ENCODE measurements at places on chromosomes 5 and 9. TPM values are rescaled to one million over a fixed set of nuclear protein-coding genes. Genes with fewer than 3 reads are reported as not detected.

DNA sequence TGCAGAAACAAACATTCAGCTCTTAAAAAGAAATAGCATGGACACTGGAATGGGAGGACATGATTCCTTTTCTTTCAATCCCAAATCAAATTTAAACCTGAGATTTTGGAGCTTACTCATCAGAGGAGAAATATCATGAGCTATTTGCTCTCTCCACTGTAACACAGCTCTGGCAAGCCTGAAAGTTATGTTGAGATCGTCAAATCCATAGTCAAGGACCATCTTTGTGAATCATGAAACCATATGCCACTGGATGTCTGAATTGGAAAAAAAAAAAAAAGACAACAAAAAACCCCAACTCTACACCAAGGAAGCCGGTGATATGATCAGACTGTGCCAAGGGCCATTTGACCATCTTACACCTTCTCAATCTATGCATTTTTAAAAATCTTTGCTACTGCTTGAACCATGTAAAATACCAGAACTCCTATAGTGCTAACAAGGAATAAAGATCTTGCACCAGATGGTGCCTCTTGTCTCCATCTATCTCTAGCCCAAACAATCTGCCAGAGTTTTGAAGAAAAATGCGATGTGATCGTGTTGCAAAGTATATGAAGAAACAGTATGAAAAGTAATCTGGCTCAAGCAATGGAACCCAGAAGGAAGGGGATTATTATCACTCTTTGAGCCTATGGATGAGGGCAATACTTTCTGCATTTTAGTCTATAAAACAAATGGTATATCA lies 138.1 kb upstream of the MEF2C start:
- no peak for DNase-seq
- no peak overlapping the region for H3K4me3 ChIP-seq
- no peaks in the 10 kb centered on the region for H3K36me3 ChIP-seq
- H3K27me3 ChIP-seq = peaks cover 4% of the 10 kb centered on the region
- no peaks in the 10 kb centered on the region for H3K4me1 ChIP-seq
- no peak overlapping the region for H3K27ac ChIP-seq

DNA sequence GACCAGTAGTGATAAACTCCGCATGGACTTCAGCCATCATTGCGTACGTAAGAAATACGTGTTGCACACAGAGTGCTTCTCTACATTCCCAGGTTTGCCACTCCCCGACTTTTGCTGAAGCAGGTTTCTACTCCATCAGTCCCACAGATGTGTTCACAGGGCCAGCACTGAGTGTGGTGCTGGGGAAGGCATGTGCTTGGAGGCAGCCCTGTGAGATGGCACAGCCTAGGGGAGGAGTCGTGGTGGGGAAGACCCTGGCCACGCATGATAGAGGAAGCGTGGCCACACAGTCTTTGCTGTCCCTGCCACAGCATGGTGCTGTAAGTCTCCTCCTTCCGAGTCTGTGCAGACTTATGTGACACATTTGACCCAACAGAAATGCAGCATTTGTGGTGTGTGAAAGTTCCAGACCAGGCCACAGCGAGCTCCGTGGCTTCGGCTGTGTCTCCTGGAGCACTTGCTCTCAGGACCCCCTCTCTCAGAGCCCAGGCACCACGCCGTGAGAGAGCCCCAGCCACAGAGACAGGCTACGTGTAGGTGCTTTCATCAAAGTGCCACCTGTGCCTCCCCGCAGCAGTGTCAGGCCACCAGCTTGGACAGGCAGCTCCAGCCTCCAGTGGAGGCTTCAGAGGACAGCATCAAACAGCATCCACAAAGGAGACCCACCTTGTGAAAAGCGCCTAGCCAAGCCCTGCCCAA lies 197.8 kb downstream of the AUH start:
- peak overlapping the region; percentile 90 for H3K27ac ChIP-seq
- DNase-seq = peak; percentile 65
- peak overlapping the region; percentile 80 for H3K4me3 ChIP-seq

DNA sequence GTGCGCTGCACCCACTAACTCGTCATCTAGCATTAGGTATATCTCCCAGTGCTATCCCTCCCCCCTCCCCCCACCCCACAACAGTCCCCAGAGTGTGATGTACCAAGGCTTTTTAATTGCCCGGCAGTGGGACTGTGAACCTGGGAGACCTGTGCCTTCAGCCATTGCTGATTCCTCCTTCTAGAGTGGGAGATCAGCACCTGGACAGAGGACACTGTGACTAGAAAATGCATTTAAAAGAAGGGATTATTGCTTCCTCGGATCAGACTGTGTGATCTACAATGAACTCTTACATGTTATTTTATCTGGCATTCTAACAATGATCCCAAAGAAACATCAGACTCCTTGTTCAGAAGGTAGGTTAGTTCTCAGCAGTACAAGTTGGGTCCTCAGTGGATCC lies 25.9 kb downstream of the CTSL start:
- H3K4me1 ChIP-seq = no peaks in the 10 kb centered on the region
- H3K27ac ChIP-seq = no peak overlapping the region
- DNase-seq = no peak
- H3K27me3 ChIP-seq = peaks cover 6% of the 10 kb centered on the region

DNA sequence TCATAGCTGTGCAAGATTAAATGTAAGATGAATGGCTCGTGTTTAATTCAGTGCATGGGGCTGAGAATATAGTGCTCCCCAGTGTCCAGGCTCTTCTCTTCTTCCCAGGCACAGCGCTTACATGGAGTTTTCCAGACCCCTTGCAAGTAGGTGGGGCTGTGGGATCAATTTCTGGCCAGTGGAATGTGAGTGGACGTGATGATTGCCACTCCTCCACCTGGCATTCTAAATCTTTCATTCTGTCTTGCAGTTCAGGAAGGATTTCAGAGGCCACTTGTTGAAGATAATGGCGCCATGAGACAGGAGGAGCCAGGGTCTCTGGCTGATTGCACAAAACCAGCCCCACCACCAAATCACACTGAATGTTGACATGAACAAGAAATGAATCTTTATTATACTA lies 7.2 kb upstream of the PIP5K1B start:
- H3K4me1 ChIP-seq = no peaks in the 10 kb centered on the region
- H3K36me3 ChIP-seq = no peaks in the 10 kb centered on the region
- H3K27ac ChIP-seq = no peak overlapping the region
- DNase-seq = no peak
- no peak overlapping the region for H3K4me3 ChIP-seq
- H3K27me3 ChIP-seq = peaks cover 7% of the 10 kb centered on the region

The RBM27 gene
- polyA plus RNA-seq = 5.8 TPM

The SMAD5 gene
- 37.8 TPM for polyA plus RNA-seq

All from immature natural killer cell (primary cell).